GM18507 (cell line): ENCODE measurements at places on chromosomes 4 and X.

DNA sequence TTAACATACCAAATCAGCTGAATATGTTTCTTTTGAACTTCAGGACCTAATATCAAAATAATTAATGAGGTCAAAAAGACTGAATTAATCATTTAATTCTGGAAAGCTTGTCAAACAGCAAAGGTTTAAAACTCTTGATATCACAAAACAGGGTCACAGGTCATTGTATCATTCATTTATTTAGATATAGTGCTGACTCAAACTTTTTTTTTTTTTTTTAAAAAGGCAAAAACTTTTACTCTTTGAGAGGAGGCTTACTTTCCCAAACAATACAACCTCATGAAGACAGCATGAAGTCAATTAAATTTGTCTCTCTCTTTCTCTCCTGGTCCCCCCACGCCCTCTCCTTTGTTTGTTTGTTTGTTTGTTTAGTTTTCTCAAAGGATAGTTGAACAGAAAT lies 15.6 kb upstream of the GPR78 start:
- DNase-seq: no peak

DNA sequence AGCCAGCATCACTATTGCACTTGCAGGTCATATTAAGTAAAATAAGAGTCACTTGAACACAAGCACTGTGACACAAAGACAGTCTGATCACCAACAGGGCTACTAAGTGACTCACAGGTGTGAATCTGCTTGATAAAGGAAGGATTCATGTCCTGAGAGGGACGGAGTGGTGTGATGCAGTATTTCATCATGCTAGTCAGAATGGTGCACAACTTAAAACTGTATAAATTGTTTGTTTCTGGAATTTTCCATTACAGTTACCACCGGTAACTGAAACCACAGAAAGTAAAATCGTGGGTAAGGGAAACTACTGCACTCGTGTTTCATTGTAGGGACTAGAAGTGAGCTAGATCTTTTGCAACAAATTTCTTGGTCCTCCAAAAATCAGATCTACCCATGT lies 109.7 kb downstream of the ELOVL6 start:
- DNase-seq: no peak

DNA sequence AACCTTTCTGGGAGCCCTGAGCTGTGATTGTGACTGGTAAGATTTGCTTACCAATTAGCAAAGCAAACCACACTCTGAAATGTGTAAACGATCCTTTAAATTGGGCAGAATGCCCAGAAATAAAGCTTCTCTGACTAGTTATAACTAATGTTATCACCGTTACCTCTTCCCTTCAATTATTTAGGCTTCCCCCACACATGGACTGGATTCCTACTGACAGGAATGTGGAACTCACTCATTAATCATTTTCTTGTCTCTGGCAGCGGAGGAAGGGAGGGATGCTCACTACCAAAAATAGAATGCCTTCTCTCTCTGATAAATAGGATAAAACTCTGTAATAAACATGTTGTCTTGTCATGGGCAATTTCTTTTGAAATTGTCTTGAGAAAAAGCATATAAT lies 25.3 kb upstream of the NWD2 start:
- no peak for DNase-seq

DNA sequence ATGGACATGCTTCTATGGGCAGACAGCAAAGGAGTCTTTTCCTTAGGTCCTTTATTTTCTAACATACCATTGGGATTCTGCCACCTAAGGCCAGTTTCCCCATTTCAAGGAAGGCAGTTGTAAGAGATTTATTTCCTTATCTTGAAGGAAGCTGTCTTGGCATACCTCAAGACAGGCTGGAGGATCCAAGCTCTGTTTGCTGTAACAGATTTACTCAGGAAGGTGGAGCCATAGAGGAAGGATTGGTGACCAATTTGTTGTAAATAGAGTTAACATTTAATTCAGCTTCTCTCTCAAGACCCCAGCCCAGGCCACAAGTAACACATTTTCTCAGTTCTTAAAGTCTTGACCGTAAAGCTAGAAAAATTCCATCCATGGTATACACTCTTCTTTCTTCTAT lies 131.6 kb upstream of the TENM3 start:
- no peak for DNase-seq

- DNase-seq: no peak
Measured at GRCh38 chrX:20374900-20375438, 108.3 kb upstream of the RPS6KA3 start.

GRCh38 chrX:48021026-48021900 lies 14.5 kb downstream of the SPACA5 start:
- DNase-seq: peak; percentile 3

DNA sequence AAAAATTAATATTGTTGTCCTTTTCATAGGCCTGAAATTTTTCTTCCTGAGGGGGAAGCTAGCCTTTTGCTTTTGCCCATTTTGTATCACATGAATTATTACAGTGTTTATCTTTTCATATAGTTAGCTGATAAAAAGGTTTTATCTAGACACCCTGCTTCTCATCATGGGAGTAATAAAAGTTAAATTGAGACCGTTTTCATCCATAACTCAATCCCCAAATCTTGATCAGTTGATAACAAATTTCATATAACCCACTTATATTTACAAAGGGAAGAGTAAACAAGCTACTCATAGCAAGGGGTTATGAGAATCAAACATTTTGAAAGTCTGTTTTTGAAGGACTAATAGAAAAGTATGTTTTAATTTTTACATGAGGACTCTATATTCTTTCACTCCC lies 23.5 kb upstream of the DCX start:
- no peak for DNase-seq

DNA sequence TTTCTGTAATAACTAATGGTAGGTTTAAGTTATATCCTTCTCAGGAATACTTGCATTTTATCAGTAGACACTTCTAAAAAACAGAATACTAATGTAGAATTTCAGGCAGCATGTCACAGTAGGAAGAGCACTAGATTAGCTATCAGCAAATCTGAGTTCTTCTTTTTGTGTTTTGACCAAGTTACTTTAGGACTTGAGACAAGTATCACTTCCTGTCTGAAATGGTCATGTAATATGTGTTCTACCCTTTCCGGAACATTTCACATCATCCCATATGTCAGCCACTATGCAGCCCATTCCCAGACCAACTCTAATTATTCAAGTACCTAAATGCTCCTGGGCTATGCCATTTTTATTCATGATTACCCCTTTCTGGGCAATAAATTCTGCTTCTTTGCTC lies 401.8 kb upstream of the RPS6KA3 start:
- no peak for DNase-seq

DNA sequence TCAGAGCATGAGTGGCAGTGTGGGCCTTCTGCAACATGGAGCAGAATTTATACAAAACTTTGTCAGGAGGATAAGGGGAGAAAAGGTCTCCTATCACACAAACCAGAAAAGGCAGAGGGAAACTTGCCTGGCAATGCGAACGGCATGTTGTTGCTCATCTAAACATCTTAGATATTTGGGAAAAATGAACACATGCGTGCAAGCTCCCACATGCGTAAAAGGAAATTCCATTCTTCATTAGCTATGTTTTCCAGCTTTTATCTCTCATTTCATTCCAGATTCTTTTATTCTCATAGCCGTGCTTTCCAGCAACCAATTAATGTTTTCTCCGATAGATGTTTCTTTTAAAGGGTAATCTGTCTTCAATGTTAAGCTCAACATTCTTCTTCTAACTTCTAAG lies 31.3 kb upstream of the GBA3 start:
- DNase-seq: no peak

DNA sequence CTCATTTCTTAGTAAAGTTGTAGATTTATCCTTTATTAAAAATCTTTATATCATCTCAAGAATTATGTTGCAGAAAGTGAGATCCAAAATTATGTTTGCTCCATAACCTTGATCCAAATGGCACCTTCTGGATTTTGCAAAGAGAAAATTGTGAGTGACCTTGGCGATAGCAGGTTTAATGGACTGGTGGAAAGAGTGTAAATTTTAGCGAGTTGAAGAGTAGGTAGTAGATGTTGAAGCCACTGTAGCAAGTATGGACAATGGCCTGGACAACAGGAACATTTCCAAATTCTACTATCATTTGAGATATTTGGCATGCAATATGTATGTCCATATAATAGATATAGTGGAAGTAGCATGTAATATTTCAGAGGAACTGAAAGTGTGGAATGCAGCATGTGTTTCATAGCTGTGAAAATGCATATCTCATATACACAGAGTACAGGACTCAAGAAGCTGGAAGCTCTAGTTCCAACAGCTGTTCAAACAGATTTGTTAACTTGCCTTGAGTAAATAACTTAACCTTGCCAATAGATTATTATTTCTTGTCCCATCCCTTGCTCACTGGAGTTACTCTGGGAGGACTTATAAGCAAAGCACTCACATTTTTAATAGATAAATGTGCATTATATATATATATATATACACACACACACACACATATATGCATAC lies 152.5 kb upstream of the TLL1 start:
- no peak for DNase-seq

DNA sequence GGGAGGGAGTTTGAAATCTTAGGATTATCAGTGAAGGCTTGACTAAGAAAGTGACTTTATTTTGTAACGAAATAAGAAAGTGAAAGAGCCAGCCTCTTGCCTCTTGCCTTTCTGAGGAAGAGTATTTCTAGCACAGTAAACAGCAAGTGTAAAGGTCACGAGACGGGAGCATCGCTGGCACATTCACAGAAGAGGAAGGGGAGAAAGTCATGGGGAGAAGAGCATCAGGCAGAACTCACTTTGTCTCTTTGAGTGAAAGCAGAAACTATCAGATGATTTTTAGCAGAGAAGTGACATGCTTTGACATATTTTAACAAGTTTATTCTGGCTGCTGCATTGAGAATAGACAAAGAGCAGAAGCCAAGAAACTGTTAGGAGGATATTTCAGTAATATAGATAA lies 313.8 kb downstream of the CAMK2D start:
- no peak for DNase-seq

DNA sequence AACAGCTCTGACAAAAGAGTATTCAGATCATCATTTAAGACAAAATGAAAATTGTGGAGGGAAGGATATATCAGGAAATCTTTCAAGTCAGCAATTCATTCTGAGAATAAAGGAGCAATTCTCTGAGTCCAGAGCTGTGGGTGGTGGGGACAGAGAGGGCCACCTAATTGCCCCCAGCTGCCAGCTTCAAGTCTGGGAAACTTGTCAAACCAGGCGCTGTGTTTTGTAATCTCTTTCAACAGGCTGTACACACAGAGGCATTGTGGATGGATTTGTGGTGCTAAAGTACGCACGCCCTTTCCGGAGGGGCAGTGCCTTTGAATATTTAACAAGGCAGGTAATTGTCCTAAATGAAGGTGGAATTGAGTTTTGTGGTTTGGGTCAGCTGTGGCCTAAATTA lies 591.1 kb upstream of the BOD1L1 start:
- DNase-seq: no peak

DNA sequence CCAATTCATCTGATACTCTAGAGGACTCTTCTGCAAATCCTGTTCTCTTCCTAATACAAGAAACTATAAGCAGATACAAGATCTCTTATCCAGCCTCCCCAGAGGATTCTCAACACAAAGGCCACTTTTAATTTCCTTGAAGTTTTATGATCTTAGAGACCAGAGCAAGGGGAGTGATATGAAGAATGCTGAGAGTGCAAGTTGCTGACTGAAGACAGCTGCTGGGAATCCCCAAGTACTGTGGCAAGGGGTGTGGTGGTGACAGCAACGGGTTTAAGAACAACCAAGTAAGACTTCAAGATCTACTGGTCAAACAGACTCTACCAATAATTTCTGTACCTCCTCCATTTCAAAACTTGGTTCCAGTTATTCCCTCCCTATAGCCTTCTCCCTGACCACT lies 7.0 kb downstream of the AMMECR1 start:
- no peak for DNase-seq

- no peak for DNase-seq
Measured at GRCh38 chr4:78569306-78569821, 17.8 kb downstream of the ANXA3 start.

- no peak for DNase-seq
Measured at GRCh38 chrX:97416461-97416860, 532.8 kb downstream of the RPA4 start.

DNA sequence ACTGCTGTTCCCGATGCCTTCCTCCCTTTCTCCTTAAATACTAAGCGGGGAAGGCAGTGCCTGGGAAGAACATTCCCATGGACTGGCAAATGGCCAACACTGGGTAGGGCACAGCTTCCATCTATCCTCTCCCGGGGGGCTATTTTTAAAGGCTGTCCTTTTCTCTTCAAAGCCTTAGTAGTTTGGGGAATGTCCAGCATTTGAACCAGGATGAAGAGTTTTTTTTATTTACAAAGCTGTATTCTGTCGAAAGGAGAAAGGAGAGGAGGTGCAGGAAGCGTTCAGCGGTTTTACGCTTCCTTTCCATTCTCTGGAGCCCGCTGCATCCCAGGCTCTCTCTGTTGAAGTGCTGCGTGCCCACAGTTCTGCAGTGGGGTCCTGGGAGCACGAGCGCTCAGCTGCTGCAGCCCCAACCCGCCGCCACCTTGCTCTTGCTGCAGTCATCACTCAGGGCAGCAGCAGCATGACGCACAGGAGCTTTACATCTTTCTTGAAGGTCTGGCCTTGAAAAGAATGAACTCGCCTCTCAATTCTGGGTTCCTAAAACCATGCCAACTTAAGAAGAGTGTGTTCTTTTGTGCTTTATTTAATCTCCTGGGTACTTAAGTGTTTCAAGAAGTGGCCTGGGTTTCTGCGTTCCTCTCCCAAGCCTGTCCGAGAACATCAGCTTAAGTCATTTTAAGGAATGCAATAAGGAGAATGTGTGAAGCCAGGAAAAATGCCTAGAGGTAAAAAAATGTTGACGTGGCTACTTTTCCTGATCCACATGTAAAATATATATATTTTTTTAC lies 427.2 kb downstream of the MAPK10 start:
- DNase-seq: no peak

- no peak for DNase-seq
Measured at GRCh38 chrX:43840265-43840664, 42.0 kb downstream of the MAOB start.
